ENCODE measurements at places on chromosomes 3 and 15. TPM values are rescaled to one million over a fixed set of nuclear protein-coding genes. Genes with fewer than 3 reads are reported as not detected.

- no peak for DNase-seq
Observed at GRCh38 chr3:4065085-4065484, 238.1 kb upstream of the SETMAR start.

- no peak for DNase-seq
Observed at GRCh38 chr15:97783240-97783639, 177.3 kb upstream of the ARRDC4 start.

GRCh38 chr3:117305681-117306080 is 596.1 kb downstream of the TUSC7 start:
- no peak for DNase-seq

GRCh38 chr15:96296264-96296663 is 34.2 kb upstream of the NR2F2 start:
- DNase-seq = no peak

- no peak for DNase-seq
Observed at GRCh38 chr3:44108481-44108880, 133.2 kb upstream of the TOPAZ1 start.

DNA sequence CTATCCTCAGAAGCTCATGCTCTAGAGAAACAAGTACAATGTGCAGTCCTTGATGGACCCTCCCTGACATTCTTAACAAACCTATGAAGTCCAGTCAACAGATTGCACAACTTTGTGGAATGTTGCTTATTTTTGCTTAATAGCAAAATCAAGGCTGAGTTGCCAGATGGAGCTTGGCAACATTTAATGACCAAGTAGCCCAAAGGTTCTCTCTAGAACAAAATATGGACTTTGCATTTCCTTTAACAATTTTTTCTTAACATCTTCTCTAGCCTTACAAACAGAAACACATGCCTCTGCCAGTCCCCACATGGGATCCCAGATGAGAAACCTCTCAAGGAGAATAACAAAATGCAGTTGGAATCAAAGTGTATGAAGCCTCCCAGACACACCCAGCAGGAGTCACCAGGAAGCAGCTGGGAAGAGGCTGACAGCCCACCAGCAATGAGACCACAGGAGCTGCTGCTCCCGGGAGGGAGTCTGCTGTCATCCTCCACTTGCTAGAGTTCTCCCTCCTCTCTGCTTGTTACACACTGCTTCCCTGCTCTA is 422.5 kb upstream of the CDIN1 start:
- no peak for DNase-seq

DNA sequence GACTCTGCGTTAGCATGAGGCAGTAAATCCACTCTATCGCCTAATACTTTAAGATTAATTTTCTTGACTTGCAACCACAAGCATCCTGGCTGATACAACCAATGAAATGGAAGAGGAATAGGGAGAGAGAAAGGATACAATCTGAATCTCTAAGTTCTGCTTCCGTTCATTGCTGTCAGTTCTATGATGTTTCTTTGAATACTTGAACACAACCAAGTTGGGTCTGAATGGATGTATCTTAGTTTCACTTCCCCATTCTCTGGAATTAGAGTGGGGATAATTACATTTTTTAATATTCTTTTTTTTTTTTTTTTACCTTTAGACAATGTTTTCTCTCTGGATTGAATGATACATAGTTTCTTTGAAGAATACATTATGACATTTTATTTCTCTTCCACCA is 22.9 kb downstream of the PDE8A start:
- no peak for DNase-seq

DNA sequence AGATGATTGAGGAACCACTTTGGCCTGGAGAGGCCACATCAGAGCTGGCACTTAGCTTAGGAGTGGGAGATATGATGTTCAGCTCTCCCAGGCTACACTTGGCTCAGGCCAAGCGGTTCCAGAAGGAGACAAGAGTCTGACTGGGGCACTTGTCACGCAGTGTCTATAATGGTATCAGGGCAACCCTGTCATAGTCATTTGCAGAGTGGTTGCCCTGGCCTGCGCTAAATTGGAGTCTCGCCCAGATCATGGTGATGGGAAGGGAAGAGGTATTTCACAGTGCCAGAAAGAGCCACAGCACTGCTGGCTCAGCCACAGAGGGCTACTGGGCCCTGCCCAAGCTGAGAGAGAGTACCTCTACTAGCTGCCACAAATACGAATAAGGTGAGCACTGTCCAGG is 186.9 kb upstream of the CRBN start:
- no peak for DNase-seq

DNA sequence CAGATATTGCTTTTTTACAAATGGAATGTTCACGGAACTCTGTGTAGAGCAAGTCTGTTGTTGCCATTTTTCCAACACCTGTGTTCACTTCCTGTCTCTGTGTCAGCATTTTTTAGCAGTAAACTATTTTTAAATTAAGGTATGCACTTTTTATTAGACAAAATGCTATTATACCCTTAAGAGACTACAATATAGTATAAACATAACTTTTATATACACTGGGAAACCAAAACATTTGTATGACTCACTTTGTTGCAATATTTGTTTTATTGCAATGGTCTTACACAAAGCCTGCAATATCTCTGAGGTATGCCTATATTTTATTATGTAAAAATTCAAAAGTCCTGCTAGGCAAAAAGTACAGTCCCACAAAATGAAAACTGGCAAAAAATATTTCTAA is 39.8 kb upstream of the FGF7 start:
- DNase-seq = no peak

GRCh38 chr15:59817834-59818233 is 128.7 kb upstream of the BNIP2 start:
- DNase-seq = no peak

- DNase-seq = peak; percentile 80
Observed at GRCh38 chr3:184361532-184361931, at the start of the genes CLCN2 and POLR2H. CLCN2 (minus strand) TSS chr3:184361605; CDS start chr3:184361479, 126 bp downstream. POLR2H (plus strand) TSS chr3:184361710; CDS start chr3:184363493, 1,783 bp downstream.

DNA sequence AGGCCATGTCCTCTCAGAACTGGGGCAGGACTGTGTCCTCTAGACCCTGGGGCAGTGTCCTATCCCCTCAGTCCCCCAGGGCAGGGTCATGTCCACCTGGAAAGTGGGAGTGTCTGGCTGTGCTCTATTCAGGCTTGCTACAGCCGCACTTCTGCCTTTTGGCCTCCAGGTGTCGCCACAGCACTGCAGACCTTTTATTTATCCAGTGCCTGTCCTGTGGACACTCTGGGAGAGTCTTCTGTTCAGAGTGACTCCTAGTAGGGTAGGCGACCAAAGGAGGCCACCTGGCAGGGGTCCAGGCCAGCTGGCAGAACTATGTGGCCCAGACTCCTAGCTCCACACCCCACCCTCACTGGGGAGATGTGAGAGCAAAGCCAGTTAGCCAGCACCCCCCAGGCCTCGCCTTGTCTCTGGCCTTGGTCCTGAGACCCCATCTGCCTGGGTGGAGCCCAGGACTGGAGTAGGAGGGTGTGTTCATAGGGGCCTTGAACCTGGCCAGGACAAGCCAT is 3.9 kb downstream of the TMIE start:
- DNase-seq = peak; percentile 78

GRCh38 chr15:89845305-89845893 is 30.7 kb upstream of the ANPEP start:
- no peak for DNase-seq

- no peak for DNase-seq
Observed at GRCh38 chr15:60414016-60414682, 16.4 kb upstream of the ANXA2 start.

- DNase-seq = no peak
Observed at GRCh38 chr3:178777718-178778411, 241.6 kb downstream of the KCNMB2 start.

DNA sequence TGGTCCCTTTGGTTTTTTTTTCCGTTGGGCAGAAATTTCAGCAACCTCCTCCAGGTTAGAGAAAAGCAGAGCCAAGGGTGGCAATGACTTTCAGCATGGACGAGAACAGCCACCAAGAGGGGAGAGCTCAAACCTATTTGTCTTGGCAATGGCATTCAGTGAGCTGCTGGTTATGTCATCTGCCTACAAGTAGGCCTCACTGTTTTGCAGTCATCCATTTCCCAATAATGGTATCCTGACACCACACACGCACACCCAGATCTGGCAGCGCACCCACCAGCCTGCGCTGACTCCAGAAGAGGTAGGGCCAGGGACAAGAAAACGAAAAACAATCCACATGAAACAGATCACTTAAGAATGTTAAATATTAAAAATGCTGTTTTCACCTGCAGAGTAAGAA is 92.3 kb downstream of the MAGI1 start:
- DNase-seq = no peak

- no peak for DNase-seq
Observed at GRCh38 chr3:108453565-108453964, 56.8 kb downstream of the MYH15 start.

- DNase-seq = no peak
Observed at GRCh38 chr15:68261980-68262379, 15.6 kb upstream of the FEM1B start.

GRCh38 chr3:12556314-12556689 is 585 bp upstream of the MKRN2 start:
- no peak for DNase-seq

The FILIP1L gene
- not detected for total RNA-seq

The TMEM108 gene
- 7.4 TPM for total RNA-seq

The BCHE gene
- total RNA-seq = 0.73 TPM

The NECTIN3 gene
- 48.2 TPM for total RNA-seq

The PCLAF gene
- total RNA-seq = 52.7 TPM

The TMEM266 gene
- total RNA-seq = 2.8 TPM
